GM10248 (cell line): ENCODE measurements at places on chromosomes 1 and 21.

GRCh38 chr1:162872981-162873380 is 12.0 kb upstream of the CCDC190 start:
- no peak for DNase-seq

DNA sequence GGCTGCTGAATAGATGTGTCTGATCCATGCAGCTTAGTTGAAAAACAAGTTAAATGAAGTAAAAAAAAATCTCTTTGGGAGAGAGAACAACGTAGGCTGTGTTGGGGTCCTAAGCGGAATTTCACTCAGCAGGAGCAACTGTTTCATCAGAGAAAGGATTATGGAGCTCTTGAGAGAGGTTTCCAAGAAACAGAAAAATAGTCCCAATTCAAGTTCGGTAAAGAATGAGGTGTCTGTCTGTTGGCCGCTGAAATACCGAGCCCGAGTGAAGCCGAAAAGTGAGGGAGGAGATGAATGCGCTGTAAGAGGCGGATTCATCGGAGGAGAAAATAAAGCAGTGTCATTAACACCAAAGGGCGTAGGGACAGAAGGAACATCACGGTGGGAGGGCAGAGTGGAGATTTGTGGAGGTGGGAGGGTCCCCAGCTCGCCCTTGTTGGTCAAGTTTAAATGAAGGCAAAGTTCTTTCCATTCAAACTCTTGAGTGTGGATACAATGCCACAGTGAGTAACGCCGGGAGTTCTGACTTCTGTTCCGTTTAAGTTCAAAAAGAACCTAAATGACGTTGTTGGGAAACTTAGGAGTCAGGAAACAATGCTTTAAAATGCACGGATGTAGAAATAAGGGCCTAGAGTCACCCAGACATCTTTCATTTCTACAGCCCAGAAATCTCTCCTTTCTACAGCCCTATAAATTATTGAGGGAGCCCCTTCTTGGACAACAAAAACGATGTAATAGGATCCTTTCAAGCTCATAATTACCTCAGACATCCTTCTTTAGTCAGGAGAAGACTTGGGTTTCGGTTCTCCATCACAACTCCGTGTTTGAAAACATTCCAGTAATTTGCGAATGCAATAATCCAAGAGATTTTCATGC is 15.6 kb upstream of the SLC45A1 start:
- no peak for DNase-seq

- no peak for DNase-seq
Observed at GRCh38 chr1:58031416-58031815, 515.1 kb downstream of the OMA1 start.

DNA sequence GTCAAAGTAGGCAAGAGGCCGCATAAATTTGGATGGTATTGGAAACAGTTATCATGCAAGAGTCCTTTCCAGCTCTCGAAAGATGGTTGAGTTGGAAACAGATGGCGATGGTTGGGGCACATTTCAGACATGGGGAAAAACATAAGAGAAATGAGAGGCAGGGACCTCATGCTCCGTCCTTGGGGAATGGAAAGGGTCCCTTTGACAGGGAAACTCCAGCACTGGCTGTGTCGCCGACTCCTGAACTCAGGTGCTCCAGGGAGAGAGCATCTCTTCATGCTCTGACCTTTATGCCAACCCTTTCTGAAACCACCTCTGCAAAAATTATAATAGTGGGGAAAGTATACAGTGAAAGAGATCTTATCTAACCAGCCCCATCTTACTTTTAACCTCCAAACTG is 36.8 kb upstream of the COL6A2 start:
- DNase-seq = no peak

DNA sequence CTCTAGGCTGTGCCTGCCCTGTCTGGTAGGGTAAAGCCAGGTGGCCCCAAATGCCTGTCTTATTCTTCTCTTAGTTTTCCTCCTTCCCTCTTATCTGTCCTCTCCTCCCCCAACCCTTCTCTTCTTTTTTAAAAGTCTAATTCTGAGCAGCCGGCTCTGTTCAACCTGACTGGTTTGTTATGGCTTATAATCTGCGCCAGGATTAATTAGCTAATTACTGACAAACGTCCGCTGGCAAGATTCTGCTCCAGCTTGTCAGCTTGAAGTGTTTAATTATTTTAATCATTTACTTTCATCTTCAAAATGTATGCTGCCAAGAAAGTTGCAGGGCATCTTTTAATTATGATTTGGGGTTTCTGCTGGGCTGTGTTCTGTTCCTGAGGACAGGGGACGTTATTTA is 27.2 kb upstream of the PSMB2 start:
- no peak for DNase-seq

DNA sequence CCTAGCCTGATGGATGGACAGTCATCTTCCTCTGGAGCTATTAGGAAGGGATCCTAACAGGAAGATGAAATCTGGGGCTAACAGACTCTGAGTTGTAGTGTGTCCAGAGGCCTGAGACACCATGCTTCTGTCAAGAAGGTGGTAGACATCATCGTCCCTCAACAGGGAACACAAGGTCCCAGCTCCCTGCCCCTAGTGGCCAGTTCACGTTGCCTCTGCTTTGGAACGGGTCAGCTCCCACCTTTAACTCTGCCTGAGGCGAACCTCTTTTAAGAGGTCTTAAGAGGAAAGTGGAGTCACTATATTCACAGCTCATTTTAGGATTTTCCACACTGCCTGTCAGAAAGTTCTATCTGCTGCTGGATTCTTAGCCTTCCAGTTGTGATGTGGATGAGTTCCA is 28.3 kb downstream of the LRRC71 start:
- DNase-seq = no peak

GRCh38 chr1:44590475-44590874 is 83.8 kb downstream of the TMEM53 start:
- DNase-seq = no peak

- no peak for DNase-seq
Observed at GRCh38 chr1:186016856-186017255, 282.7 kb downstream of the HMCN1 start.

DNA sequence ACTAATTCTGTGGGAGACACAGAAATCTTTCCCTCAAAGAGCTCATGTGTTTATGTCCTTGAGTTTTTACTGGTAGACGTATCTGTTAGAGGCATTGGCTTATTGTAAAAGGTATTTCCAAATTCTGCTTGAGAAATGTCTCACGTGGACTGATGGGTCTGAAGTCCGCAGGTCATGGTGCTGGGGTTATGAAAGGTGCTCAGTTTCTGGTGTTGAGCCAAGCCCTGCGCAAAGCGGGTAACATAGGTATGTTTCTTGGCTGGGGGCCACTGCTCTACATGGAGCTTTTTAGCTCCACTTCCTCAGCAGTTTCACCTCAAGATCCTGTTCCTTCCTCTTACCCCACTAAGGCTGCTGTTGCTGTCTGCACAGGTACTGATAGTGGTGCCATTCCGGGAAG is 10.8 kb downstream of the UTP25 start:
- no peak for DNase-seq

GRCh38 chr21:39000496-39000895 is 182.8 kb downstream of the PSMG1 start:
- no peak for DNase-seq
